NCI-H524 (cell line): ENCODE measurements at places on chromosomes 2 and 18.

DNA sequence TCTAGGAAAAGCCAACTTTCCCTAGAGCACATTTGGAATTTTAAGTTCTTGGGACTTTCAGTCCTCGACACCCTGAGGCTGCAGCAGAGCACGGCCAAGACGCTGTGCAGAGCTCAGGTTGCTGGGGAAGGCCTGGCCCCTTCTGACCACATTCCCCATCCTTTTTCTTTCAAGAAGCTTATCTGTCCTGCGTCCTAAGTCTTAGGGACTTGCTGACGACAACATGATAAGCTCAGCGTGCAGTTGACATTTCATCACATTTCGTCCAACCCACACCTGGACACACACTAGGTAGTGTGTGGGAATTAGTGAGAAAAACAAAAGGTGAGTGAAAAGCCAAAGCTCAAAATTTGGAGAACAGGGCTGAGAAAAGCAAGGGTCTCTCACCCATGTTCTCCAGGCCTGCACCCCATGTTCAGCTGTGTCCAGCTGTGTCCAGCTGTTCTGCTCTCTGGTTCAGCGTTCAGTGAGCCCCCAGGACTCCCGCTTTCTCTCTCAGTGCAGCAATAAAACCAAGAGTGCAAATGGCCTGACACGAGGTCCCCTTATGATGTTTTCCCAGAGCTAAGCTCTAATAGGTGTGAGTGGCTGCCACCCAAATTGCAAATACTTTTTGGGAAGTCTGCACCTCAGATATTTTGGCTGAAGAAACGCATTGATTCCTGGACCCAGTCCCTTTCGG, 101.9 kb downstream of the RGPD3 start:
- no peak for DNase-seq

DNA sequence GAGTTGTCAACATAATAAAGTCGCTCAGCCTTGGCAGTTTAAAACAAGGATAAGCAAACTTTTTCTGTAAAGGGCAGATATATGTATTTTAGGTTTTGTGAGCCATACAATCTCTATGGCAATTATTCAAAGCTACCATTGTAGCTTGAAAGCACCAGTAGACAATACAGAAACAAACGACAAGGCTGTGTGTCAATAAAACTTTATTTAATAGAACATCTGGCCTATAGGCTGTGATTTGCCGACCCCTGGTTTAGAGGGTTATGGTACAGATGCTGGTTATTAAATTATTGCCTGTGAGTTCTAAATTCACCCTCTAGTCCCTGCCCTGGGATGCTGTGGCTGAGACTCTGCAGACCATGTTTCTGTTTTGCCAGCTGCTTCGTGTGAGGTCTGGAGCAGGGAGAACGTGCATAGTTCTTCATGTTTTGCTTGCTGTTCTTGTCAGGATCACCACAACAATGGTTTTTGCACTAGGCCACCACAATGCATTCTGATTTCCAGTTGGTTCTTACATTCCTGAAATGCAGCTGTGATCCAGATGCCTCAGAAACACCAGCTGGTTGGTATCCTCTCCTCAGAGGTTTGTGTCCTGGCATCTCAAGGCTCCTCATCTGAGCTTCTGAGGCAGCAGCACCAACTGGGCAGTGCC, 46.6 kb downstream of the ICOS start:
- DNase-seq = no peak

GRCh38 chr18:26667046-26667445, 118.7 kb upstream of the KCTD1 start:
- DNase-seq = no peak

DNA sequence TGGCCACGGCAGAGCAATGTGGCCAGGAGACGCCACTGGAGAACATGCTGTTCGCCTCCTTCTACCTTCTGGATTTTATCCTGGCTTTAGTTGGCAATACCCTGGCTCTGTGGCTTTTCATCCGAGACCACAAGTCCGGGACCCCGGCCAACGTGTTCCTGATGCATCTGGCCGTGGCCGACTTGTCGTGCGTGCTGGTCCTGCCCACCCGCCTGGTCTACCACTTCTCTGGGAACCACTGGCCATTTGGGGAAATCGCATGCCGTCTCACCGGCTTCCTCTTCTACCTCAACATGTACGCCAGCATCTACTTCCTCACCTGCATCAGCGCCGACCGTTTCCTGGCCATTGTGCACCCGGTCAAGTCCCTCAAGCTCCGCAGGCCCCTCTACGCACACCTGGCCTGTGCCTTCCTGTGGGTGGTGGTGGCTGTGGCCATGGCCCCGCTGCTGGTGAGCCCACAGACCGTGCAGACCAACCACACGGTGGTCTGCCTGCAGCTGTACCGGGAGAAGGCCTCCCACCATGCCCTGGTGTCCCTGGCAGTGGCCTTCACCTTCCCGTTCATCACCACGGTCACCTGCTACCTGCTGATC, 4.9 kb downstream of the GPR17 start:
- no peak for DNase-seq

DNA sequence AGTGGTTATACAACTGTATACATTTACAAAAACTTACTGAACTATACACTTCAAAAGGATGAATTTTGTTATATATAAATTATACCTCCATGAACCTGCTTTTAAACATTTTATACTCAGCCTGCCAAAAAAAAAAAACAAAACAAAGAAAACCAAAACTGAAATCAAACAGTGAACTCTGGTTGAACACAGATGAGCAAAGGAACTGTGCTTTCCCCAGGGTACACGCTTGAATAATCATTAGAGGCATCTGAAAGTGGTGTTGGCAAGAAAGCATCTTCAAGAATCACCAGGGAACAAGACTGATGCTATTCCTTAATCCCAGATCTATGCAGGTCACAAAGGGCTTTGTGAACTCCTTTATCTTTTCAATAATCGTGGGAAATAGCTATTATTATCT, 77.0 kb upstream of the LYPD1 start:
- DNase-seq = no peak

DNA sequence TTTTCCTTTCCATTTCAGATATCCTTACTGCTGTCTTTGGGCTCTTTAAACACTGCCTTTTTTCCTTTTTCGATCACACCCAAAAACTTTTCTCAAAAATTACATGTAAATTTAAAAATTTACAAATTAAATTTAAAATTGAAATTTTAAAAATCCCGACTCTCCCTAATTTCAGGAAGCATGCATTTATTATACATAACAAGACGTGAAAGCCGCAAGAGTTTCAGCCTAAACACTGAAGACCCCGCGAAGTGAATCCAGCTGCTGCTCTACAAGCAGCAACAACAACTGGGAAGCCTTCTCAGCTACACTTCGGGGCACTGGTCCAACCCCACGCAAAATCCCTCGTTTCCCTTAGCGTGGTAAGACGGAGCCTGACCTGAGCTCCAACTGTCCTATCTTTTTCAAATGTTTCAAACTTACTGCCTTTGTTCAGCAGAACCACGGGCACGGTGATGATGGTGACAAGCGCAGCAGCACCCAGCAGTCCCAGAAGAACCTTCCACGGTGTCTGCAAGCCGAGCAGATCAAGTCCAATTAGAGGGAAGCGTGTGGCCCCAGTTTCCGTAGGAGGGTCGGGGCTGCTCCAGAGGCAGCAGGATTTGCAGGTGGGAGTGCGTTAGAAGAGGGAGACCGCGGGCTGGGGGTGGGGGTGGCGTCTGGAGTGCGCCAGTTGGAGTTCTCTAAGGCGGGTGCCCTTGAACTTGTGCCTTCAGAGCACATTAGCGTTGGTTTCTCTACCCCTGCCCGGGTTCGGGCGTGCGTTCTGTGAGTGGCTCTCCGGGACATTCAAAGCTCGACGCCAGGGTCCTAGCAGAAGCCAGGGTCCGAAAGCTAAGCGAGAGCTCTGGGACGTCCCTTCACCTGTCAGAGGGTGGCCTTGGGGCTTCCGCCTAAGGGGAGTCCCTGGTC, 783 bp downstream of the DPP4 start:
- no peak for DNase-seq

DNA sequence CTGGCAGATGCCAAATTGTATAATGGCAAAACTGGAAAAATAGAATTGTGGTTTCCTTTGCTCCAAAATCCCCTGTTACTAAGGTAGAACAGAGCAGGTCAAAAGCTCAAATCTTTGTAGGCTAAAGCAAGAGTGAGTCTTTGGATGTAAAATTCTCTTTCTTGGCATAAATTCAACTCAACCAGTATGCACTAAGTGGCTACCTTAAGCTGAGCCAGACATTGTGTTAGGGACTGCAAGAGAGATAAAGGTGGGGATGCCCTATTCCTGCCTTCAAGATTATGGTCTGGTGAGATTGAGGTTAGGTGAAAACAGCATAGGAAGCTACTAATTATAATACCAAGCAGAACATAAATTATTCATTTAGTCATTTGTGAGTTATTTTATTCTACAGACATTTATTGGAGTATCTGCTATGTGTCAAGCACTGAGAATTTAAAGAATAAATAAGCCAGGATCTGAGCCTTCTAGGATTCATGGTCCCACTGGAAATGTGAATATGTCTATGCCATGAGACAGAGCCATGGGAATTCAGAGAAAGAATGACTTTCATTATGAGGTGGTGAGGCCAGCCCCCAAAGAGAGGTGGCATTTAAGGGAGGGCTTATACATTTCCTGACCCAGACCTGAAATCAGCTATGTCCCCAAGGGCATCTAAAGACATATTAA, 198.0 kb upstream of the NCKAP5 start:
- DNase-seq = no peak

GRCh38 chr2:216149741-216150140, 40.6 kb downstream of the XRCC5 start:
- DNase-seq = no peak

DNA sequence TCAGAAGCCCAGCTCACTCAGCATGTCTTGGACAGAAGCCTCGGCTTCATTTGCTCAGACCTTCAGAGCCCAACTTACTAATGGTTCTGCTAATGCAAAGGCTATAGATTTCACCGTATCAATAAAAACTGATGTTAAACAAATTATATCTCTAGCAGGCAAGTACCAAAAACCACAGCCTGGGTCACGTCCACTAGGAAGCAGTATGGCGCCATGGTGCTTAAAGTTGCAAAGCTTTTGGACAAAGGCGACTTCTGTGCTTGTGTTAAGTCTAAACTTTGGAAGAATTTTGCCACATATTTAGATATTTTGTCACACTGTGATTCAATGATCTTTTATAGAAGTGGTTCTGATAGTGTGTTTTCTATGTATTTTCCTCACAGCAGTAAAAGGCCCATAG, 276.8 kb upstream of the PARD3B start:
- DNase-seq = no peak

- no peak for DNase-seq
These were observed 42.0 kb downstream of the NUP35 start for GRCh38 chr2:183166210-183166609.

DNA sequence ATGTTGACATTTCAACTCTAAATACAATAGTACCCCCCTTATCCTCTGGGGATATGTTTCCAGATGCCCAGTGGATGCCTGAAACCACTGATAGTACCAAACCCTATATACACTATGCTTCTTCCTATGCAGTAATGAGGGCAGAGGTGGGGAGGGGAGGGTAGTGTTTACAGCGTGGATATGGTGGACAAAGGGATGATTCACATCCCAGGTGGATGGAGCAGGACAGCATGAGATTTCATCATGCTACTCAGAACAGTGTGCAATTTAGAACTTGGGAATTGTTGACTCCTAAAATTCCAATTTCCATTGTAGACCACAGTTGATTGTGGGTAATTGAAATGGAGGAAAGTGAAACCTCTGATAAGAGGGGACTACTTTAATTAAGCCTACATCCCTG, 75.4 kb downstream of the TSN start:
- no peak for DNase-seq

DNA sequence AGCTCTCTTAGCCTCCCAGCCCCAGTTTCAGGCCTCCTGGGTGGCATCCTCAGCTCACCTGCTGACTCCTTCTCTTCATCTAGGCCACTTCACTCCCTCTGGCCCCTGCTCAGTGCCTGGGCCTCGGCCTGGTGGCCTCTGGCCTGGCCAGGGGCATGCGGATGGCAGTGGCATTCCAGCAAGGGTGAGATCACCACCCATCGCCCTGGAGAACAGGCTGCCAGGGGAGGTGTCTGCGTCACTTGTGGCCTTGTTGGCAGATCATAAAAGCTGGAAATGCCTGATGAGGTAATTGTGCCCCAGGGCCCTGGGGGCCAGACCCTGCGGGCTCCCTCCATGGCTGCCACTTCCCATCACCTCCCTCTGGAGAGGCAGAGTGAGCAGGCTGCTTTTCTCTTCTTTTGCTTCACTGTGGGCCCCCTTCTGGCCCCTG, 72.5 kb upstream of the SMAD2 start:
- no peak for DNase-seq

- DNase-seq = no peak
These were observed 28.3 kb downstream of the MYO7B start for GRCh38 chr2:127563458-127564428.

DNA sequence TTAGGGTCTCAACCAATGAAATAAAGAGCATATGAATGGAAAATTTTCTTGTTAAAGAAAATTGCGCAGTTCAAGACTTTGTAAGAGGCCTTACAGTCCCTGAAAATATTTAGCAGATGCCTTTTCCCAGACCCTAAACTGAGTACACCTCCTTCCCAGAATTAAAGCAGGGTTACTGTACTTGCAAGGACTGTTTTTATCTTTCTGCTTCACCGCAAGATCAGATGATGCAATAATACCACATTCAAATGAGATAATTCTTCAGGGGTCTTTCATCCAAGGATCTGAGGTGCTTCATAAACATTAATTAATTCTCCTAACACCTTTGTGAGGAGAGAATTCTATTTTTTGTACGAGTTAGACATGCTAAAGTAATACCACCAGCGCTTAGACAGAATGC, 1071.8 kb upstream of the PIK3C3 start:
- DNase-seq = no peak

DNA sequence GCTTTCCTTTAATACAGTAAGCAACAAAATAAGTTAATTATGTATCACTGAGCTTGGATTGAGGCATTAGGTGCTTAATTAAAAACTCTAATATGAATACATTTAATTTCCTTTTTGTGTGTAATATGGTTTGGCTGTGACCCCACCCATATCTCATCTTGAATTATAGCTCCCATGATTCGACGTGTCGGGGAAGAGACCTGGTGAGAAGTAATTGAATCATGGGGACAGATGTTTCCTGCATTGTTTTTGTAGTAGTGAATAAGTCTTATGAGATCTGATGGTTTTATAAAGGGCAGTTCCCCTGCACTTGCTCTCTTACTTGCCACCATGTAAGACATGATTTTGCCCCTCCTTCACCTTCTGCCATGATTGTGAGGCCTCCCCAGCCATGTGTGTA, 325.4 kb upstream of the CDH7 start:
- no peak for DNase-seq

GRCh38 chr2:144372410-144373080, 147.4 kb downstream of the ZEB2 start:
- peak; percentile 6 for DNase-seq

DNA sequence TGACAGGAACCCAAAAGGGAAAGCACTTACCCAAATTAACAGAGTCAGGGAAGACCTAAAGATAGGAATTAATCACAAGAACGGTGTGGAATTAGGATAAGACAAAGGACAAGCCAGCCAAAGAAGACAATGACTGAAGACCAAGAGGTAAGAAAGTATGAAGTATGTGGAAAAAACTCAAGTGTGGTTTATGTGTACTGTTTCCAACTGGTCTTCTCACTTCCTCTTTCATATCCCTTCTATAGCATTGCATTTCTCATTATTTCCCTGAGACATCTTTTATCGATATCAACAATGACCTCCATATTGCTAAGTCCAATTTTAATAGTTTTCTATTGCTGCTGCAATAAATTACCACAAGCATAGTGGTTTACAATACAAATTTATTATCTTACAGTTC, 313.5 kb upstream of the SLC39A10 start:
- no peak for DNase-seq

GRCh38 chr2:200479692-200480265, 30.1 kb downstream of the KCTD18 start:
- no peak for DNase-seq

- no peak for DNase-seq
These were observed 16.6 kb upstream of the TTL start for GRCh38 chr2:112465382-112465781.

- DNase-seq = no peak
These were observed 926.8 kb upstream of the SLC39A10 start for GRCh38 chr2:194730266-194730665.
